IMR-90 (cell line): ENCODE measurements at places on chromosomes 5 and 9. TPM values are rescaled to one million over a fixed set of nuclear protein-coding genes. Genes with fewer than 3 reads are reported as not detected.

GRCh38 chr5:5373351-5373989 lies 49.0 kb upstream of the ICE1 start:
- no peaks in the 10 kb centered on the region for H3K27me3 ChIP-seq
- H3K36me3 ChIP-seq: no peaks in the 10 kb centered on the region
- no peak for DNase-seq

SLC6A19 gene
- not detected in 2 replicates for total RNA-seq

ZNF474 gene
- total RNA-seq: 0.54 and 0.56 TPM in 2 replicates

DNA sequence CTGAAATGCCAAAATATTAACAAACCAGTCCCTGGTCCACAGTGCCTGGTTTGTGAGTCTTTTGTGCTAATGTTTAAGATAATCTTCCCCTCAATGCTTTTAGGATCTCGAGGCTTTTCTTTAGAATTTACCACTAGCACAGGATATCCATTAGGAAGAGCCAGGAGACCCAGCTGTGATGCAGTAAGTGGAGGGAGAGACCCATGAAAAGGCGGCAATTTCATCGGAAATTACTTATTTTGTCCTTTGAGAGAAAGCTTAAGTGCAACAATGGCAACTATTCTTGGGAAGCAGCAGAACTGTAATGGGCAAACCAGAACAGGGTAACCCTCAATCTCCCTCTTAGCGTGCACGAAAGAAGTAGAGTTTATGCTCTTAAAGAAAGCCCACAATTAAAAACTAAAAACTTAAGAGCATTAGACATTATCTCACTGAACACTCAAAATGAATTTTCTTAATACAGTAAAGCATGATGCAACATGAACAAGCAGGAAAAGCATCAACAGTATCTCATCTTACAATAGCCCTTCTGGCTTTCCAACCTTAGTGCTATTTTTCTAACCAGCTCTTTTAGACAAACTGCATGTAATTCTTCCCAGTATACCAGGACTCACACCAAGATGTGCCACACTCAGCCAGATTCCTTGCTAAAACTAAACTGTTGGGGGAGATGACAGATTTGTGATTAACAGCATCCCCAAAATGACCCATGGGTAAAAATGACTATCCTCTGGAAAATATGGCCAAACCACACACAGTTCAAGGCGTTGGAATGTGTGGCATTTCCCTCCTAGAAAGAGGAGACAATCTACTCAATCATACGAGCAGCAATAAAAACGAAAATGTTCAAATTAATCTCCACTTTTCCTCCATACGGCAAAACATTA lies 36.4 kb downstream of the PWWP2A start:
- no peaks in the 10 kb centered on the region for H3K27me3 ChIP-seq
- H3K4me1 ChIP-seq: peaks cover 12% of the 10 kb centered on the region
- H3K27ac ChIP-seq: peak overlapping the region; percentile 89
- H3K4me3 ChIP-seq: no peak overlapping the region; the same call in 1 of the 2 replicates

DNA sequence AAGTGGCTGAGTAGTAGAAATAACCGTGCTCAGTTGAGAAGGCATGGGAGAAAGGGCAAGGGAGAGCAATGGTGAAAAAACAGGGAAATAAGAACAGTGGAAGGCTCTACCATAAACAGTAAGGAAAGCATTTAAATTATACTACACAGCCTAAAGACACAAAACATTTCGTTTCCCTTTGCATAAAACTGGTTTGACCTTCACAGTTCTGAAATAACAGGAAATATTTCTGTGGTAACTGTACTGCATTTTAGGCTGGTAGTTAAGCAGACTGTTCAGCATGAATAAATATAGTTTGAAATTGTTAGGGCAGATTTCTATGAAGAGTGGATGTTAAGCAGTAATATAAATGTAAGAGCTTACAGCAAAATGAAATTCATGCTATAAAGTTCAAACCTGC lies 147.5 kb downstream of the CSNK1G3 start:
- no peaks in the 10 kb centered on the region for H3K36me3 ChIP-seq
- no peaks in the 10 kb centered on the region for H3K4me1 ChIP-seq
- H3K27ac ChIP-seq: no peak overlapping the region
- H3K4me3 ChIP-seq: no peak overlapping the region
- H3K27me3 ChIP-seq: no peaks in the 10 kb centered on the region
- DNase-seq: peak; percentile 9

DNA sequence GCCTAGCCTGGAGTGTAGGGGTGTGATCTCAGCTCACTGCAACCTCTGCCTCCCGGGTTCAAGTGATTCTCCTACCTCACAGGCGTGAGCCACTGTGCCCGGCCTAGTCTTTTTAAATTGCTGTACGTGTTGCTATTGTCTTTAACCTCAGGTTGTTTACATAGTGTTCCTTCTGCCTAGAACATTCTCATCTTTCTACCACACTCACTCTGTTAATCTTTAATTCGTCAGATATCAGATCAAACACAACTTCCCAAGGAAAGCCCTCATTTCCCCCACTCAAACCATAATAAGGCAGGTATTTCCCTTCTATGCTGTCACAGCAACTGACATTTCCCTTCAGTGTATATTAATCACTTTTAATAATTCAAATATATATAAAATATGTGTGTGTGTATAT lies 1310.0 kb upstream of the C9orf72 start:
- no peaks in the 10 kb centered on the region for H3K36me3 ChIP-seq
- no peak overlapping the region for H3K4me3 ChIP-seq
- no peak for DNase-seq
- no peaks in the 10 kb centered on the region for H3K27me3 ChIP-seq

- H3K36me3 ChIP-seq: peaks cover 24% of the 10 kb centered on the region
- peak; percentile 10 for DNase-seq
- H3K4me1 ChIP-seq: no peaks in the 10 kb centered on the region
- H3K4me3 ChIP-seq: no peak overlapping the region
- H3K27ac ChIP-seq: no peak overlapping the region
These were observed 188.8 kb downstream of the FBN2 start for GRCh38 chr5:128349044-128349858.

GRCh38 chr5:93902288-93902687 lies 160.9 kb upstream of the POU5F2 start:
- H3K36me3 ChIP-seq: no peaks in the 10 kb centered on the region
- H3K4me1 ChIP-seq: no peaks in the 10 kb centered on the region
- no peak overlapping the region for H3K4me3 ChIP-seq
- no peaks in the 10 kb centered on the region for H3K27me3 ChIP-seq

RABEPK gene
- 49.7 and 59.7 TPM in 2 replicates for total RNA-seq

- peaks cover 9% of the 10 kb centered on the region for H3K36me3 ChIP-seq
- peaks cover 32% of the 10 kb centered on the region for H3K4me1 ChIP-seq
- no peak overlapping the region for H3K4me3 ChIP-seq
- no peaks in the 10 kb centered on the region for H3K27me3 ChIP-seq
- H3K27ac ChIP-seq: no peak overlapping the region
These were observed 103.9 kb downstream of the LHFPL2 start for GRCh38 chr5:78544561-78545201.

FBXW2 gene
- total RNA-seq: 27.1 and 35.6 TPM in 2 replicates

DNA sequence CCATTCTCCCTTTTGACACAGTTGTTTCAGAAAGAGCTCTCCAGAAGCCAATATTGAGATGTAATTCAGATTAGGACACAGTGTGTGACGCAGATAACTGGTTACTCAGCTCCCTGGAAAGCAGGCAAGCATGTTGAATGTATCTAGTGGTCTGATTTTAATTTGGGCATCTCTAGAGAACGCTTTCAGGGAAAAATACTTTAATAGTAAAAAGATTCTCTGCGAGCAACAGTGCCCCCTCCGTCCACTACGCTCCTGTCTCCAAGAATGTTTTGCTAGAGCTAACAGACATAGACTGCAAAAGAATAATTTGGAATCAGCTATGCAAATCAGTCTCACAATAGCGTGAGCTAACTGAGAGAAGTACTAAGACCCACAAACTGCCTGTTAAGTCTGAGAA lies 23.3 kb downstream of the CFAP90 start:
- H3K4me1 ChIP-seq: no peaks in the 10 kb centered on the region
- no peak overlapping the region for H3K27ac ChIP-seq
- H3K27me3 ChIP-seq: peaks cover 2% of the 10 kb centered on the region
- DNase-seq: no peak
- no peaks in the 10 kb centered on the region for H3K36me3 ChIP-seq

GRCh38 chr5:42547141-42547540 lies 123.9 kb downstream of the GHR start:
- no peak overlapping the region for H3K27ac ChIP-seq
- no peaks in the 10 kb centered on the region for H3K4me1 ChIP-seq
- H3K27me3 ChIP-seq: no peaks in the 10 kb centered on the region
- no peaks in the 10 kb centered on the region for H3K36me3 ChIP-seq
- H3K4me3 ChIP-seq: no peak overlapping the region
- DNase-seq: peak; percentile 27

DNA sequence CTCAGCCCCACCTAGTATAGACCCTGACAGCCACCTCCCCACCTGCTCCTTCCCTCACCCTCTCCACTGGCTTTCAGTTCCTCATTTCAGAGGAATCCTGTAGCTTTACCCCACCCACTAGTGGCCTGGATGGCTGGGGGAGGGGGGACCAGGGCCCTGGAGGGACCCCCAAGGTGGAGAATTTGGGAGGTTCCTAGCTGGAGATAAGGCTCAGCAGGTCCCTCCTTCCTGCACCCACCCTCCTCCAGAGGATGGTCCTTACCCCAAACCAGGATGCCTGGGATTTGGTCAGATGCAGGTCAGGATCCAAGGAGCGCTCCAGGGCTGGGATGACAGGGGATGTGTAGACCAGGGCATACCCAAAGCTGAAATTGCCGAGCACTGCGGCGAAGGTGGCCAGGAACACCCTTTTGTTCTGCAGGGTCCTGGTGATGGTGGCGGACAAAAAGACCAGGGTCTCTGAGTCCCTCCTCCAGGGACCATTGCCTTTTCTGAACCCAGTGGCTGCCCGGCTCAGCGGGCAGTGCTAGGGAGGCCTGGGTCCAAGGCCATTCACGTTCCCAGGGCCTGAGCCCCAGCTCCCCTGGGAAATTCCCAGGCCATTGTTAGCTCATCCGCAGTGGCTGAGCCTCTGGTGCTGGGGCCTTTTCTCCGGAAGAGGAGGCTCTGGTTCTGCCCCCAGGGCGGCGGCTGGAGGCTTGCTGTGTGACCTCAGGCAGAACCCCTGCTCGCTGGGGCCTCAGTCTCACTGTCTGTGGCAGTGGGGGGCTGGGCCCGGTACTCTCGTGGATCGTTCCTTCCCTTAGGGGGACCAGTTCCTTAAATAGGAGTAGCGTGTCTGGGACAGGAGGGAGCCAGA lies 678 bp downstream of the SLC2A6 start:
- peak; percentile 17 for DNase-seq
- H3K4me3 ChIP-seq: peak overlapping the region; percentile 45
- peaks cover 3% of the 10 kb centered on the region; the same call in 1 of the 2 replicates for H3K4me1 ChIP-seq

IL7R gene
- total RNA-seq: 56.9 and 71.7 TPM in 2 replicates

- no peak overlapping the region for H3K27ac ChIP-seq
- peaks cover 2% of the 10 kb centered on the region; the same call in 1 of the 2 replicates for H3K4me1 ChIP-seq
- no peak overlapping the region for H3K4me3 ChIP-seq
- no peaks in the 10 kb centered on the region for H3K27me3 ChIP-seq
- H3K36me3 ChIP-seq: no peaks in the 10 kb centered on the region
- no peak for DNase-seq
These were observed 30.1 kb downstream of the STXBP1 start for GRCh38 chr9:127642082-127642740.
